Activated CD4-positive, alpha-beta T cell treated with anti-CD3 and anti-CD28 coated beads for 36 hours (primary cell): ENCODE measurements at places on chromosomes 11 and 22. TPM values are rescaled to one million over a fixed set of nuclear protein-coding genes. Genes with fewer than 3 reads are reported as not detected.

DNA sequence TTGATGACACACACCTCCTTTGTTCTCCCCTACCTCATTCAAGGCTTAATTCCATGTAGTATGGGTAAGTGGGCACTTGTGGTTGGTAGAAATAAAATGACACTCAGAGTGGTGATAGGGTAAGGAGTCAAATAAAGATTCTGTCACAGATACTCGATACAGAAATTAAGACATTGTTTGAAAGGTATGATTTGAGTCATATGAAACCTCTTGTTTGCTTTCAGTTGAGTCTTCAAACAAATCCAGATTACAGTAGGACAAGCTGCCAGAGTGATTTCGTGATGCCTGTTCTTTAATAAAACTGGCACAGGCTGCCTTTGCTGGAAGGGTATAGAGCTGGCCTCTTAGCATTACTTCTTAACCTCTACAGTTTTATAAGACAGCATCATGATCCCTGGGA is 182.4 kb downstream of the SPON1 start:
- peaks cover 10% of the 10 kb centered on the region for H3K4me1 ChIP-seq
- no peak for DNase-seq
- H3K27me3 ChIP-seq = no peaks in the 10 kb centered on the region
- no peak overlapping the region for H3K27ac ChIP-seq

Gene CD3E
- 400 TPM for total RNA-seq

Gene SELENOM
- 12.2 TPM for total RNA-seq

Gene SUN2
- total RNA-seq = 102 TPM

DNA sequence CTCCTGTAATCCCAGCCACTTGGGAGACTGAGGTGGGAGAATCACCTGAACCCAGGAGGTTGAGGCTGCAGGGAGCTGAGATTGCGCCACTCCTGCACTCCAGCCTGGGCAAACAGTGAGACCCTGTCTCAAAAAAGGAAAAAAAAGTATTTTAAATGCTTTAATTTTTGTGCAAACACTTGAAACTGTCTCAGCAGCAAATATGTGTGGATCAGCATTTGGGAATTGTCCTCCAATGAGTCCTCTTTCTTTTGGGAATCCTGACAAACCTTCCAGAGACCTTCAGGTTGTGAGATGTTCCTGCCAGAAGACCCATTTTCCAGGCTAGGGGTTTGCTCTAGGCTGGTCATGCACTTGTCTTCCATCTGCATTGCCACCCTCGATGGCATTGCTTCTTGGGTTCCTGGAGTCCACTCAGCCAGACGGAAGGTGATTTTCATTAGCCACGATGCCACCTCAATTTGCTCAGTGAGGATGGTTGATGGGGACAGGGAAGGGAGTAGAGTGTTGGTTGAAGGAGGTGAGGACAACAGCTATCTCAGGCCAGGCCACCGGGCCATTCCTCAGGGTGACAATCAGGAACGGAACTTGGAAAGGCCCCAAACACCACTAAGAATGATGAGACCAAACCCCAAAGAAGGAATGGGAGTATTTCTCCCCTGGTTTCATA is 55.4 kb downstream of the ST14 start:
- H3K4me3 ChIP-seq = no peak overlapping the region
- H3K27me3 ChIP-seq = peaks cover 2% of the 10 kb centered on the region
- no peak for DNase-seq
- H3K4me1 ChIP-seq = no peaks in the 10 kb centered on the region

DNA sequence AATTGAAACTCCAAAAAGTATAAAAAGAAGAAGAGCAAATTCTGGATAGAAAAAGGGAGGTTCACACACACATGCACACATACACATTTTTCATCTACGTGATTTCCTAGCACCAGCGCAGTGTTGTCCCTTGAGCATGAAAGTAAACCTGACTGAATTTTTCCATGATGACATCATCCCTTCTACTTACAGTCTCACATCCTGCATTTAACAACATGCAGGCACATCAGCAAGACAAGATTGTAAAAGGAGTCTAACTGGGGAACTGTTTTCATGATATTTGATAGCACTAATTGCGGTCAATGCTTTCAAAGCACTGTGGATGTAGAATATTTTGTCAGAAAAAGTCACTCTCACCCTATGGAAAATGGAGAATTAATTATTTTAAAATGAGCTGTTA is 36.6 kb downstream of the GAS2 start:
- H3K4me1 ChIP-seq = peaks cover 22% of the 10 kb centered on the region
- no peaks in the 10 kb centered on the region for H3K36me3 ChIP-seq
- peak overlapping the region; percentile 84 for H3K27ac ChIP-seq
- peak; percentile 44 for DNase-seq
- no peak overlapping the region for H3K4me3 ChIP-seq

Gene OR4B1
- not detected for total RNA-seq

- no peaks in the 10 kb centered on the region for H3K27me3 ChIP-seq
- no peaks in the 10 kb centered on the region for H3K36me3 ChIP-seq
- no peak overlapping the region for H3K27ac ChIP-seq
- H3K4me1 ChIP-seq = peaks cover 26% of the 10 kb centered on the region
These were observed 43.1 kb upstream of the MYH9 start for GRCh38 chr22:36430863-36431262.

Gene MFNG
- total RNA-seq = 125 TPM

Gene KRTAP5-7
- not detected for total RNA-seq

DNA sequence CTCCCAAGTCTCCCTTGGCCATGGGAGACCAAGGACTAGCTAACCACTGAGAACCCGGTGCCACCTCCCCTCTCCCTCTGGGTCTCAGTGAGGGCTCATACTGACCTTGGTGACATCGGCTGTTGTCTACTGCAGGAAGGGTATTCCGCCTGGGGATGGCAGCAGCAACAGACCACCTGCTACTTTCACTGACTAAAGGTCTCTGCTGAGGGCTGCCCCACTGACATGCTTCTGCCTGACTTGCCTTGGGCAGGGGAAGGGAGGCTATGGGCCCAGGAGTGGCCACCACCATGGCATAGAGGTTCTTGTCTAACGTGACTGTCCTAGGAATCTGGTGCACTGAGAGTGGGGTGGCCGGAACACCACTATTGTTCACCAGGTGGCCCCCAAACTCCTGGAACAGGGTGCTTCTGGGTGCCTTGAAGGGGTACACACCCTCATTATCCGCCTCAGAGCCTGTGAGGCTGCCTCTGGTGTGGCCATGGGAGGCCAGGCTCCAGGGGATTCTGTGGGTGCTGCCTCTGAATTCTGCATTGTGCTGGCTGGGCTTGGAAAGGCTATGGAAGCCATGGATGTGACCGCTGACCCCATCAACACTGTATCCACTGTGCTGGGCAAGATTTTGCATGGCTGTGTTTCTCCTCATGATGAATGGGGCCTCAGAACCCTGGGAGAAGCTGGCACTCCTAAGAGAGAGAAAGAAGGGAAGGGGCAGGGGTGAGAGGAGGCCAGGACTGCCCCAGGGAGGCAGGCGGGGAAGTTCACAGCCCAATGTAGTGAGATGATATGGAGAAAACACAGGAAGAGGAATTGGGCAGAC is 38.3 kb downstream of the GAB4 start:
- H3K27ac ChIP-seq = no peak overlapping the region
- H3K4me1 ChIP-seq = peaks cover 9% of the 10 kb centered on the region
- no peak for DNase-seq
- no peak overlapping the region for H3K4me3 ChIP-seq
- peaks cover 15% of the 10 kb centered on the region for H3K27me3 ChIP-seq

Gene MGAT3
- total RNA-seq = 0.23 TPM

Gene RASGRP2
- total RNA-seq = 5.6 TPM

GRCh38 chr11:83671289-83671688 is 385.1 kb upstream of the CCDC90B start:
- no peak for DNase-seq
- no peaks in the 10 kb centered on the region for H3K36me3 ChIP-seq
- H3K4me1 ChIP-seq = no peaks in the 10 kb centered on the region
